ENCODE measurements at places on chromosomes 13 and 19.

GRCh38 chr19:56504581-56504980, 3.1 kb upstream of the ZNF471 start:
- no peak for DNase-seq

DNA sequence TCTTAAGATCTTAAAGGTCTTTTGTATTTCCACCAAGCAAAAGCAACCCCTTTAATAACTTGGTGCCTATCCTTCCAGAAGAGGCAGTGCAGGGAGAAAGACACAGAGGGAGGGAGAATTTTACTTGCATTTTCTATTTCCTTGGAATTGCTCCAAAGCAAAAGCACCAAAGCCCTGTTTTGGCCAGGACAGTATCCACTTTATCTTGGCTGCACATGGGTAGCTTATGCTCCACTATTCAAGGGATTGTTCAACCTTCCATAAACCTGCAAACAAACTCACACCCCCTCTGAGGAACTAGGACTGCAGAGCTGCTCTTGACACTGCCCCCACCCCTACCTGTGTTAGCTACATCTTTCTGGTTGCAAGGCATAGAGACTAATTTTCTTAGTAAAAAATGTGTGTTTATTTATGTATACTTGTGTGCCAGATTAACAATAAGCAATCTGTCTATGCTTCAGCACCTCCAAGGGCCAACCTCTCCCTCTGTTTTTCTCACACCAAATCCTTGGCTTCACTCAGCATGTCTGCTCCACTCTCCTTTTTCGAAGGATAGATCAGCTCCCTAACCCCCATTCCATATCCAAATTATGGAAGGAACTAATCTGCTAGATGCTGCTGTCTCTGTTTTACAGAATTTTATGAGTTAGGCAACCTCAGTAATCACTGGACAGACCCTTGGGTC, 68.1 kb upstream of the KLF12 start:
- no peak for DNase-seq

DNA sequence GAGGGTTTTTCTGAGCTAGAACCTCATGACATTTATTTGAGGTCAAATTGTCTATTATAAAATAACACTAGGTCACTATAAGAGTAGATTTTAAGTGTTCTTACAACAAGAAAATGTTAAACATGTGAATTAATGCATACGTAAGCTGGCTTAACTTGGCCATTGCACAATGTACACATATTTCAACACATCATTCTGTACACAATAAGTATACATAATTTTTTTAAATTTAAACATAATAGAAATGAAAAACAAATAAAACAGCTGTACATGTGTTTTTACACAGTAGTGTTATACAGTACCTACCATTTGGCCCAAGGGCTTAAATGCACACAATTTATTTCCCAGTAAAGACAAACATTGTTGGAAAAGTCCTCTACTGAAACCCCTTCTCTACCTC, 269.9 kb downstream of the DACH1 start:
- DNase-seq: no peak

DNA sequence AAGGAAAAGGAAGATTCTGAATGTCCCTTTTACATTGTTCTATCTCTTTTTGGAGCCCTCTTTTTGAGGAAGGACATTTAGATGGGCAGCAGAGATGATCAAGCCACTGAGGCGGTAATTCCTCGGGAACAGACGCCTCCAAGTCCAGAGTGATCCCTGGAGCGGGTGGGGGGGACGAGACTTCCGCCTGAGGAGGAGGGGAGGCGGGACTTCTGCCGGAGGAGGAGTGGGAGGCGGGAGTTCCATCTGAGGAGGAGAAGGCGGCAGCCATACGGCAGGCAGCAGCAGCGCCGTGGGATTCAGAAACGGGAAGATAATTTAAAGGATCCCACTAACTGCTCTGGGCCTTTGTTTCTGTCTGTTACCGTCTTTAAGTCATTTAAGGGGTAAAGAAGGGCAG, 37.6 kb upstream of the CD177 start:
- no peak for DNase-seq

DNA sequence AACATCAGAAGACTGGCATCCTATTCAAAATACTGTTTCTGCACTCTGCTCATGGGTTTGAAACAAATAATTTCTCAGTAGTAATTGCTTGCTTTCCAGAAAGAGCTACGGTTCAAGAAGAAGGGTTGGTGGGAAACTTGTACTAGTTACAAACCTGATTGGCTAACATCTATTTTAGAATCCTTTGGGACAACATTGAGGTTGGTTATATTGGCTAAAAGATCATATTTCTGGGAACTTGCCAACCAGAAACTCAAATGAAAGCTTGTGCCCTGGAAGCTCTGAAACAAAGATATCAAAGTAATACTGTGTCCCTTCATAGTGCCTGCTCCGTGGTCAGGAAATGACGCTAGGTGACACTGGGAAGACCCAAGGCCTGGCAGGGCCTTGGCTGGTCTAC, 141.7 kb downstream of the LACC1 start:
- DNase-seq: peak; percentile 50

DNA sequence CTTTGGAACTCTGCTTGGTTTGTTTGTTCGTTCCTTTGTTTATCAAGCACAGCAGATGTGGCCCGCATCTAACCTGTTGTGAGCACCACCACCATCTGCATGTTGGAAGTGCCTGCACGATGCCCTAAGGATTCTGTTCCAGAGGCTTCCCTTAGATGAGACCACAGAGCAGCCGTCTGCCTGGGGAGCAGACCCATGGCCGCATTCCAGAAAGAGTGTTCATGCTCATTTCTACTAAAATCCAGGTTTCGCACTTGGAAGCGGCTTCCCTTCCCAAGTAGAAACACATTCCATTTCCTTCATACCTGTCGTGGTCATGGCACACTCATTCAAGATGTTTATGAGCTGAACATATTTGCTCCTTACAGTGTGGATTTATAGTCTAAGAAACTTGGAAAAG, 27.2 kb downstream of the COL4A2 start:
- DNase-seq: no peak

DNA sequence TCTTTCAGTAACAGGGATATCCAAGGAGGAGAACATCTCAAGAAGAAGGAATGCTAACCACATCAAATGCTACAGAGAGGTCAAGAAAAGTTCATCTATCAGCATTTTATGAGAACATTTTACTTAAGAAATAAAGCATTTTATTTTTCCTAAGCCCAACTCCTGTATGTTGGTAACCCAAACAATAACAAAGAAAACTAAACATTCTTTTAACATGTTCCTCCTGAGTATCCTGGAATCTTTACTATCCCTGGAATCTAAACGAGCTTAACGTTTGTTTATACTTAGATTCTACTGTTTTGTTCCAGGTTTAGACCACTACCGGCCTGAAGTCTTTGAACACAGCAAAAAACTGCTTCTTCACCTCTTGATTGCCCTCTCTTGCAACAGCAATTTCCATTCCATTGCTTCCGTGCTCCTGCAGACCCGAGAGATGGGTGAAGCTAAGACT, 89.7 kb downstream of the ZAR1L start:
- DNase-seq: no peak

DNA sequence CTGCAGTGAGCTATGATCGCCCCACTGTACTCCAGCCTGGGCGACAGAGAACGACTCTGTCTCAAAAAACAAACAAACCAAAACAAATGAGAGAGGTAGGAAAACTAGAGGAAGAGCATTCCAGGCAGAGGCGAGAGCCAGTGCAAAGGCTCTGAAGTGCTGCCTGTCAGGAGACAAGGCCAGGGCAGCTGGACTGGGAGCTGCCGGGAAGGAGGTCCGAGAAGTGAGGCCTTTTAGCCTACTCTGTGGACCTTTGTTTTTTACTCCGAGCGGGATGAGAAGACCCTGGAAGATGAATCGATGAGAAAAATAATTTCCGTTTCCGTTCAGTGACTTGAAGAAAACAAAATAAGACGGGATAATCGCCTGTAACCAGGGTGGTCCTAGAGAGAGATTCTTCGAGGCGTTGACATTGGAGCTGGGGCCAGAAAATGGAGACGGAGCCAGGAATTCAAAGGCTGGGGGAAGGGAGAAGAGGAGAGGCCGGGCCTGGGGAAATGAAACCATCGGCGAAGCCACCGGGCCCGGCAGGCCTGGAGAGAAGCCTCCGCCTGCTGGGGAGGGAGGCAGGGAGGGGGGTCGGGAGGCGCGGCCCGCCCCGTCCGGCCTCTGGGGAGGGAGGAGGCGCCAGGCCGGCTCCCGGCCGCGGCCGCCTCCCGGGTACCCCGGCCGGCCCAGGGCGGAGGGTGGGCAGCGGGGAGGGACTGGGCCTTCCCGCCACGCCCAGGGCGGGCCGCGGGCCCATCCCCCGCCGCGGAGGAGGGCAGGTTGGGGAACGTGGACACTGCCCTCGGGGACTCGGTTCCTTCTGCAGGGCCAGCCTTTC, 7.8 kb upstream of the SERTAD1 start:
- peak; percentile 84 for DNase-seq

GRCh38 chr13:52036037-52036436, 11.5 kb downstream of the UTP14C start:
- DNase-seq: no peak

- DNase-seq: no peak
Observed at GRCh38 chr19:49347835-49348234, 12.6 kb downstream of the CD37 start.

- DNase-seq: no peak
Observed at GRCh38 chr13:108195146-108195545, 20.2 kb downstream of the LIG4 start.

- DNase-seq: no peak
Observed at GRCh38 chr13:79880818-79881217, 399.9 kb downstream of the NDFIP2 start.

DNA sequence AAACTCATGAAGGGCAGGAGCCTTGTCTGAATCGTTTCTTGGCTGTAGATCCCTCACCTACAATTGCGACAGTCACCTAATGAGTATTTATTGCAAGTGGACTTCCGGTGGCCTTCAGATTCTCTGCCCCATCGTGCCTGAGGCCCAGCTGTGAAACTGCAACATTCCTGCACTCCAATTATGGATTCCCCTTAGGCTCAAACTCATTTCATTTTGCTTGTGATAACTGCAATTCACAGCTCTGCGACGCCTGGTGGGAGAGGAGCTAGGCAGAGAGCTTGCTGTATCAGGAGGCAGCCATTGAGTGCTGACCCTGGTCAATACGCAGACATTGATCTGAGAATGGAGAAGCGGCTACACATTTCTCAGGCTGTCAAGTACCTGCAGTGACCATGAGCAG, 59.0 kb downstream of the CCDC70 start:
- DNase-seq: no peak

DNA sequence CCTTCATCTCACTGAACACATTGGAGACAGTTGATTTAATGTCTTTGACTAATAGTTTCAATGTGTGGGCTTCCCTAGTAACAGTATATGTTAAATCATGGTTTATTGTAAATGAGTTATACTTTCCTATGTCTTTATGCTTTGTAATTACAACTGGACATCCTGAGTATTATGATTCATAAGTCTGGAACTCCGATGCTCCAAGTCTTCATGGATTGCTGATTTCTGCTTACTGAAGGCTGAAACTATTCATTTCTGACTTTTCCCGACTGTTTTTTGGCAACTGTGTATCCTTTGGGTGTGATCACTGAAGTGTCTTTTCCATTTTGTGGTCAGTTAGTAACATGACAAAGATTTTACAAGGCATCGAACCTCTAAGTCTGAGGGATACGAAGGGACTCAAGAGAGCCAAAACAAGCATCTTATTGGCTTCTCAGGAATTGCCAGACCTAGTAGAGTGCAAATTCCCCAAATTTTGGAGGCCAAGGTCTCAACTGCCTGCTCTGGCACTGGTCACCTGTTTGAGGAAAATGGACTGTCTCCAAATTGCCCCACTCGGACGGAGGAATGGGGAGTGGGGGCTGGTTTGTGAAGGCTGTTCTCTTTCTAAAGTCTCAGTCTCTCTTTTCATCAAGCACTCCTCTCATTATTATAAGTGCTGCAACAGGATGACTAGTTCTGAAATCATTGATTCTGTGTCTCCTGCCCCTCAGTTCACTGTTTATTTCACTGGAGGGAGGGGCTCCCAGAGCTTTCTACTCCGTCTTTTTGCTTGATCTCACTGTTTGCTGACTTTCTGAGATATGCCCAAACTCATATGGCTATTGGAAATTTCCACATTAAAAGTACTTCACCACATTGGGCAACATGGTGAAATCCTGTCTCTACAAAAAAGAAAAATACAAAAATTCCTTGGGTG, 20.2 kb upstream of the CD70 start:
- no peak for DNase-seq
